Activated T-cell treated with anti-CD3 and anti-CD28 coated beads, Interleukin-2, amount 50 U/mL, for 24 hours (primary cell): ENCODE measurements at places on chromosomes 4 and X.

GRCh38 chr4:123443401-123444289 lies 47.0 kb downstream of the SPRY1 start:
- DNase-seq: no peak

DNA sequence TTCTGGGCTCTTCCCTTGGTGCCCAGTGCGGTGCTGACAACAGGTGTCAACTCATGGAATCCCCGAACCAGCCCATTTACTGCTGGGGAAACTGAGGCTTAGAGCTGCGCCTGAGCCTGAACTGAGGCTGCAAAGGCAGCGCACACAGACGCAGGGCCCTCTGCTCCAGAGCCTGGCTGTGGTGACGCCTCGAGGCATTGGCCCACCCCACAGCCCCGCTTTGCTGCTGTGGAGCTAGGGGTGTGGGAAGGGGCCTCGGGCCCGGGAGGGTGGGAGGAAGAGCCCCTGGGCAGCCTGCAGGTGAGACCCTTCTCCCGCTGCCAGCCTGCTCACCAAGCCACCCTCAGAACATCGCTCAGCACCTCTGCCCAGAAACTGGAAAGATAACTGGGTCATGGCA lies 97.4 kb upstream of the LRPAP1 start:
- DNase-seq: no peak

- no peak for DNase-seq
Observed at GRCh38 chrX:150692296-150692695, 900 bp upstream of the MTMR1 start.

DNA sequence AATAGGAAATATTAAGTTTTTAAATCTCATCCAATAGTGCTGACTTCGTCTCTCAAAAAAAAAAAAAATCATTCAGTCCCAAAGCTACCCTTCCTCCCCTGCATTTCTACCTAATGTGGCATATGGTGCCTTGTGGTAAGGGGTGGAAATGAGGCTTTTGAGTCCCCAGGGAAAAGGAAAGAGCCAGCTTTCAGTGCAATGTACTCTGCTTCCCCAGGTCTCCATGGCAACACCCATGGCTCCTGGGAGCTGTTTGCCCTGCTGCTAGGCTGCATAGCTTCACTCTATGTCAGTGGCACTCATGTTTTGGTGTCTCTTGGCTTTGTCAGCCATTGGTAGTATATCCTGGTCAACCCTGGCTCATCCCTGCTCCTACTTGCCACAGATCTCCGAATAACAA lies 175.9 kb downstream of the SLC39A8 start:
- no peak for DNase-seq

- DNase-seq: no peak
Observed at GRCh38 chr4:112714922-112715901, 78.3 kb downstream of the LARP7 start.

GRCh38 chr4:133624744-133625143 lies 475.6 kb downstream of the PCDH10 start:
- DNase-seq: no peak

- DNase-seq: no peak
Observed at GRCh38 chrX:131217989-131218388, 71.1 kb downstream of the IGSF1 start.
